ENCODE measurements at places on chromosomes 11 and 22. TPM values are rescaled to one million over a fixed set of nuclear protein-coding genes. Genes with fewer than 3 reads are reported as not detected.

- H3K4me3 ChIP-seq, result no peak overlapping the region
- H3K4me1 ChIP-seq, result no peaks in the 10 kb centered on the region
- no peak overlapping the region for H3K27ac ChIP-seq
- peaks cover 6% of the 10 kb centered on the region for H3K36me3 ChIP-seq
- DNase-seq, result no peak
- no peaks in the 10 kb centered on the region for H3K27me3 ChIP-seq
Measured at GRCh38 chr11:77959434-77959833, 35.0 kb downstream of the INTS4 start.

DNA sequence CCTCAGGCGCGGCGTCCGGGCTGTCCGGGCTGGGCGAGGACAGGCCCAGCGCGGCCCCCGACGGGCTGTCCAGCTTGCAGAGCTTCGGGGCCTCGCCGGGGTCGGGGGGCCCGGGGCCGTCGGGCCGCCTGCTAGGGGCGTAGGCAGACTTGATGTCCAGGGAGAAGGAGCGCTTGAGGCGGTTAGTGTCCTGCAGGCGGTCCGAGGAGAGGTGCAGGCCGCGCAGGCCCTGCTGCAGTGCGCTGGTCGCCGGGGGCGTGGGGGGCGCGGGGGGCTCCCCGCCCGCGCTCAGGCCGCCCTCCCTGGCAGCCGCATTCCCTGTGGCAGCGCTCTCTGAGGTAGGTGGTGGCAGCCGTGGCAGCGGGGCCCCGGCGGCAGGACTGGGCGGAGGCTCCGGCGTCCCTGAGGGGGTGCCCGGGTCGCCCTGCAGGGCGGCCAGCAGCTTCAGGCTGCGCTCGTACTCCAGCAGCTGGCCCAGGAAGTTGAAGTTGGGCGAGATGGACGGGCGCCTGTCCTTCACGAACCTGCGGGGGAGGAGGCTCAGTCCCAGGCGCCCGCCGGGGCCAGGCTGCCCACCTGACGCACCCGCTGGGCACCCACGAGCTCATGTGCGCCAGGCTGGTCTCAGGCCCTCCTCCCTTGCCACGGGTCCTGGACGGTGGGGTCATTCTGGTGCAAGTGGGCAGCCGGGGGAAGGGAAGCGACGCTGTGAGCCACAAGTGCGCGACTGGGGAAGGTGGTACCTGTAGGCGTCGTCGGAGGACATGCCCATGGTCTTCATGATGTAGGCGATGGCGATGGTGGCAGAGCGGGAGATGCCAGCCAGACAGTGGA lies 14.8 kb downstream of the DUSP8 start:
- no peak for DNase-seq
- no peaks in the 10 kb centered on the region for H3K36me3 ChIP-seq
- peaks cover 23% of the 10 kb centered on the region for H3K4me1 ChIP-seq
- no peak overlapping the region for H3K4me3 ChIP-seq

DNA sequence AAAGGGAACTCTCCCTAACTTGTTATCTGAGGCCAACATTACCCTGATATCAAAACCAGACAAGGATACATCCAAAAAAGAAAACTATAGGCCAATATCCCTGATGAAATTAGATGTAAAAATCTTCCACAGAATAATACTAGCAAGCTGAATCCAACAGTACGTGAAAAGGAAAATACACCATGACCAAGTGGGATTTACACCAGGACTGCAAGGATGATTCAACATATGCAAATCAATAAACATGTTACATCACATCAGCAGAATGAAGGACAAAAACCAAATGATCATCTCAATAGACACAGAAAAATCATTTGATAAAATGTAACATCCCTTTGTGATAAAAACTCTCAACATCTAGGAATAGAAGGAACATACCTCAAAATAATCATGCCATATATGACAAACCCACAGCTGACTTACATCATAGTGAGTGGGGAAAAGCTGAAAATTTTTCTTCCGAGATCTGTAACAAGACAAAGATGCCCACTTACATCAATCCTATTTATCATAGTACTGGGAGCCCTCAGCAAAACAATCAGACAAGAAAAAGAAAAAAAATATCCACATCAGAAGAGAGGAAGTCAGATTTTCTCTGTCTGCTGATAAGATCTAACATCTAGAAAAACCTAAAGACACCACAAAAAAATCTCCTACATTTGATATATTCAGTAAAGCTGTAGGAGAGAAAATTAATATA lies 703.3 kb upstream of the ANO5 start:
- H3K4me3 ChIP-seq, result no peak overlapping the region
- no peak overlapping the region for H3K27ac ChIP-seq
- no peaks in the 10 kb centered on the region for H3K36me3 ChIP-seq
- DNase-seq, result no peak

PLA2G3 gene
- not detected for polyA plus RNA-seq

PNPLA5 gene
- polyA plus RNA-seq, result not detected
